ENCODE measurements at places on chromosomes 6 and 20. TPM values are rescaled to one million over a fixed set of nuclear protein-coding genes. Genes with fewer than 3 reads are reported as not detected.

The TMEM244 gene
- total RNA-seq, result not detected

- H3K27me3 ChIP-seq, result no peaks in the 10 kb centered on the region
- no peak overlapping the region for H3K4me3 ChIP-seq
- no peaks in the 10 kb centered on the region for H3K36me3 ChIP-seq
- no peak for DNase-seq
These were observed 10.3 kb downstream of the KCNK5 start for GRCh38 chr6:39218868-39219567.

- H3K4me1 ChIP-seq, result no peaks in the 10 kb centered on the region
- H3K4me3 ChIP-seq, result no peak overlapping the region
- DNase-seq, result no peak
- H3K27ac ChIP-seq, result no peak overlapping the region
- no peaks in the 10 kb centered on the region for H3K27me3 ChIP-seq
These were observed 280.5 kb upstream of the PRND start for GRCh38 chr20:4441191-4441590.

GRCh38 chr6:14591998-14592397 lies 474.4 kb downstream of the CD83 start:
- H3K27me3 ChIP-seq, result no peaks in the 10 kb centered on the region
- H3K27ac ChIP-seq, result no peak overlapping the region
- no peaks in the 10 kb centered on the region for H3K36me3 ChIP-seq
- H3K4me1 ChIP-seq, result no peaks in the 10 kb centered on the region
- DNase-seq, result no peak

DNA sequence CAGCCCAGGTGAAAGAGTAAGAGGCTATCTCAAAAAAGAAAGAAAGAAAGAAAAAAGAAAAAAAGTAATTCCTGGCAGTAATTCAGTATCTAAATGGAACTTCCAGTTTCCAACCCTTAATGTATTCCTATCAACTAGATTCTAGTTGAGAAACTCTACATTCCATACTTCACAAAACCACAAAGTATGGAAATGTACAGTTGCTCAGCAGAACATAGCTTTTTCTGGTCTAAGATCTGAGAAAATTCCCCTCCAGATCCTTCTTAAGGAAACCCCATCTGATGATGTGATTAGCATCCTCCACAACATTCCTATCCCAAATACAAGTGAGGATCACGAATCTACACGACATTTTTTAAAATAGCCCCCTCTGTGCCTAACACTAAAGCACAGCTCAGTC lies 3.6 kb downstream of the ARMH2 start:
- no peaks in the 10 kb centered on the region for H3K4me1 ChIP-seq
- no peak overlapping the region for H3K27ac ChIP-seq
- H3K36me3 ChIP-seq, result no peaks in the 10 kb centered on the region

DNA sequence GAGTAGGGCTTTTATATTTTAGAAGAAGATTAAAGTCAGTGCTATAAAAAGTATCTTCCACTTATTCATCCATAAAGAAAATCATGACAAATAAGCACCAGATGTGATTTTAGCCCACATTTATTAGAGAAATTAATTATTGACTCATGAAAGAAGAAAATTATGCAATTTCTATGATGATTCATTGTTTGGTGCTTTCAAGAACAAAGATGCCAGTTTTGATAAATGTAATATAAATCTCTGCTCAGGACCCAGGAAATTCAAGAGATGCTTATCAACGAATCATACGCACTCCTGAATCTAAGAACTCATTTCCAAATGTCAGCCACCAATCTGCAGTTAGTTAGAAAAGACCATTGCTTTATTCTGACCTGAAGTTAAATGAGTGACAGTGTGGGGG lies 211.4 kb downstream of the ARHGAP18 start:
- no peaks in the 10 kb centered on the region for H3K36me3 ChIP-seq
- H3K4me1 ChIP-seq, result peaks cover 12% of the 10 kb centered on the region
- no peak overlapping the region for H3K27ac ChIP-seq
- no peak overlapping the region for H3K4me3 ChIP-seq

- H3K27me3 ChIP-seq, result peaks cover 2% of the 10 kb centered on the region
- no peaks in the 10 kb centered on the region for H3K36me3 ChIP-seq
- H3K4me1 ChIP-seq, result no peaks in the 10 kb centered on the region
- DNase-seq, result no peak
- H3K4me3 ChIP-seq, result no peak overlapping the region
- H3K27ac ChIP-seq, result no peak overlapping the region
These were observed 148.0 kb downstream of the TMEM200A start for GRCh38 chr6:130513770-130514169.

DNA sequence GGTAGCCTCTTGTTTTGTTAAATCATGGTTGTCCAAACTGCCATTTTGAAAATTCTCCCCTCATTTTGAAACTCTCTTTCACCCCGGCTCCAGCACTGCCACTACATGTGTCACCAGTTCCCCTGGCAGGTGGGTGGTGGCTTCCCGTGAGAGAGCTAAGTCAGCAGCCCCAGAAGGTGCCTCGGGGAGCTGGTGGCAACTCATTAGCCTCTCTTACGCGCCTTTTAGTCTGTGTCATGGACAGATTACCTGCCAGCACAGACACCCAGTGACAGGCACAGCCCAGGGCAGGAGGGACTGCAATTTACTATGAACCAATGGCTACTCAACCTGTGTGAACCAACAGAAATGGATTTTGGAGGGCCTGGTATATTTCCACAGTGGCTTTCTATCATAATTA lies 147.1 kb upstream of the SASH1 start:
- no peak overlapping the region for H3K4me3 ChIP-seq
- DNase-seq, result no peak
- peaks cover 1% of the 10 kb centered on the region for H3K4me1 ChIP-seq
- no peaks in the 10 kb centered on the region for H3K27me3 ChIP-seq
- no peak overlapping the region for H3K27ac ChIP-seq
- H3K36me3 ChIP-seq, result no peaks in the 10 kb centered on the region

DNA sequence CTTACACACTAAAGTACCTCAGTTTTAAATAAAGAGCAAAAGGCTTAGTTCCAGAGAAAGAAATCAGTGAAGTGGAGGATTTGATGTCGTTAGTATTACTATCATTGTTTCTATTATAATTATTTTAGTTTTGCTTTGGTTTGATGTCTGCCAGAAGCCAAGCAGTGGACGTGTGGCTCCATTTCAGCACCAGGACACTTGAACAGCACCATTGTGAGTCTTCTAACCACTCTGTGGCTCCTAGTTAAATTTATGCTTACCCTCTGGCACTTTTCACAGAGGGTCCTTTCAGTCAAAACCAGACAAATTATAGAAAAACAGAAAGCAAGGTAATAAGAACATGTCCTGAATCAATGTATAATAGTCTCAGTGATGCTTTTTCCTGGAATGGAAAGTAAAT lies 3.4 kb downstream of the COL9A1 start:
- H3K36me3 ChIP-seq, result no peaks in the 10 kb centered on the region
- DNase-seq, result no peak
- no peaks in the 10 kb centered on the region for H3K4me1 ChIP-seq
- H3K27ac ChIP-seq, result no peak overlapping the region

- peak overlapping the region; percentile 49 for H3K27ac ChIP-seq
- H3K27me3 ChIP-seq, result no peaks in the 10 kb centered on the region
- peaks cover 16% of the 10 kb centered on the region for H3K4me1 ChIP-seq
- H3K4me3 ChIP-seq, result peak overlapping the region; percentile 75
These were observed 1.6 kb upstream of the UCKL1 start for GRCh38 chr20:63957690-63958441.

- H3K27ac ChIP-seq, result no peak overlapping the region
- no peak for DNase-seq
- no peaks in the 10 kb centered on the region for H3K4me1 ChIP-seq
- no peaks in the 10 kb centered on the region for H3K27me3 ChIP-seq
These were observed 47.3 kb upstream of the TNFAIP3 start for GRCh38 chr6:137819740-137820139.

DNA sequence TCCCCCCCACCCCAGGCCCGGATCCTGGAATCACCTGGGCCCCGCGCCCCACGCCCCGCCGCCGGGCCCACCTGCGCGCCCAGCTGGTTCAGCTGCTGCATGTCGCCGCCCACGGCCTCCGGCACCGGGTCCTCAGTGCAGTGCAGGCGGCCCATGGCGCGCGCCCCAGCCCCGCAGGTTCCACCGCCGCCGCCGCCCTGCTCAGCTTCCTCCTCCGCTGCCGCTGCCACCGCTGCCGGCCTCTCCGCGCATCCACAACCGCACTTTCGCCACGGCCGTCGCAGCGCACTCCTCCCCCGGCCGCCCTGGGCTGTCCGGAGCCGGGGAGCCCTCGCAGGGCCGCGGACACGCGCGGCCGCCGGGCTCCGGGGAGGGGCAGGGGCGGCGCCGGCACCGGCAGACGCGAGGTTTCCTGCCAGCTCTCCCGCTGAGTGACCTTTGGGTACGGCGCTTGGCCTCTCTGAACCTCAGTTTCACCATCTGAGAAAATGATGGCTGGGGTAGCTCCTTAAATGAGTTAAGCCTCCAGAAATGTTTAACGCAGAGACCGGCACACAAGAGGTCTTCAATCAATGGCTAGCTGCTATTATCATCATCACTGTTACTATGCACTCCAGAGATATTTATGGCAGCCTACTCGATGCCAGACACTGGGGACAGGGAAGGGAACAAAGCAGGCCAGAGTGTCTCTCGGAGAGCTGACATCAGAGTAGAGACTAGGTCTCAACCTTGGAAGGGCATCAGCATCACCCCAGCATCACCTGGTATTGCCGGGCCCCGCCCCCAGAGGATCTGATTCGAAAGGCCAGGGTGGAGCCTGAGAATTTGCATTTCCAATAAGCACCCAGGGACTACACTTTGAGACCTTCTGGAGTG lies at the start of gene COMMD7:
Gene COMMD7, minus strand, starts transcription at position 231 of the 876 bp plus-strand sequence. Its CDS starts 76 bp downstream, at position 155.
- DNase-seq, result peak; percentile 80
- H3K27ac ChIP-seq, result no peak within 1 kb of the TSS
- H3K27me3 ChIP-seq, result no peaks in the 10 kb centered on the region
- 0 out of 2 replicates have a peak, but pooled peaks cover 3% of the 10 kb centered on the region for H3K36me3 ChIP-seq
- peaks cover 5% of the 10 kb centered on the region for H3K4me1 ChIP-seq

Data from H1 (cell line).